NCI-H146 (cell line): ENCODE measurements at places on chromosomes 13 and 19.
A peak's percentile ranks its signal among the peaks of the same experiment; 100 is the strongest.

DNA sequence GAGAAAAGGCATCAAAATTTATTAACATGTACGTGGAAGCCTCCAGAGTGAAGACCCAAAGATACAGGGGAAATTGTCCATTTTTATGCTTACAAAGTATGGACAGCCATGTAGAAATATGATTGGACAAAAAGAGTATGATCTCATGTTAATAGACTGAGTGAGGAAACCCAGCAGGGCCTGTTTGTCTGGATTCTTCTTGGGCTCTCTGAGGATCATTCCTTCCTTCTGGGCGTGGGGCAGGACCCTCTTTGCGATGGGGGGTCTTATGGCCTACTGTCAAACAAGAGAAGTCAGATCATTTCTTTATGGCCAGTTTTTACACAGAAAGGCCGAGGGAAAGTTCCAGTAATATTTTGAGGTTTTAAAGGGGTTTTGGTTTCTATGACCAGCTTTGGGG, 110.8 kb downstream of the ESD start:
- no peak for DNase-seq

GRCh38 chr19:24054044-24054935, 32.7 kb upstream of the ZNF254 start:
- DNase-seq, result no peak

DNA sequence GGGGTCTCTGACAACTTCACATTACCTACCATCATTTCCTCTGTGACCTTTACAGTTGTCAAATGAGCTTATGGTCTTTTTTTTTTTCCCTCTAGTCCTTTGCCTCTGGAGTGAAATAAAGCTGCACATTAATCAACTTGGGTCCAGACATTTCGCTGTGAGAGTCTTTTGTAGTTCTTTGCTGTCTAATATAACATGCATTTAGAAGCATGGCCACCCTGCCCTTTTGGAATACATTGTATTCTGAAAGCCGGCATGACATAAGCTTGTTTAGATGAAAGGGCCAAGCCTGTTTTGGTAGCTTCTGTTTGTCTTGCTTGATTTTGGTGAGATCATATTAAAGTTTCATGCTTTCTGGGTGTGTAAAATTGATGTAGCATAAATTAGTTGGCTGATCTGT, 509.8 kb downstream of the DIAPH3 start:
- no peak for DNase-seq

DNA sequence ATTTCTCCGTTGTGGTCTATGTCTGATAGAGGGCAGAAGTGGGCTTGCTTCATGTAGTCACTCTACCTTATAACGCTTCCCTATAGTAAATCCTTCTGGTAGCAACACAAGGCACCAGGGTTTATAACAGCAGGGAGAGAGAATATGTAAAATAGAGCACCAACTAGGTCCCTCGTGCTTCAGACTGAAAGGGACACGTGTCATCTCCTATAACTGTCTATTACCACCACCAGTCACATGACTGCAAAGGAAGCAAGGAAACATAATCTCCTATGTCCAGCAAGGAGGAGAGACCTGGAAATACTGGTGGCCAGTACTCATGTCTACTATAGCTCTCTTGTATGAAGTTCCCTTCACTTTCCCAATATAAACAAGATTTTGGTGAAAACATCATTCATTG, 79.2 kb downstream of the SLAIN1 start:
- DNase-seq, result no peak

GRCh38 chr13:35796623-35797022, 320.1 kb upstream of the MAB21L1 start:
- no peak for DNase-seq

DNA sequence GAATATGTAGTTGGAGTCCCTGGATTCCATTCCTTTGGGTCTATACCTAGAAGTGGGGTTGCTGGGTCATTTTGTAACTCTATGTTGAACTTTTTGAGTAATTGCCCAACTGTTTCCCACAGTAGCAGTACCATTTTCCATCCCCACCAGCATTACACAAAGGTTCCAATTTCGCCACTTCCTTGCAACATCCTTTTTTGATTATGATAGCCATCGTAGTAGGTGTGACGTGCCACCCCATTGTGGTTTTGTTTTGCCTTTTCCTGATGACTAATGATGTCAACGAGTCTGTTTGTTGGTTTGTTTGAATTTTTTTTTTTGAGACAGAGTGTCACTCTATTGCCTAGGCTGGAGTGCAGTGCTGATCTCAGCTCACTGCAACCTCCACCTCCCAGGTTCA, 3.3 kb upstream of the PEX11G start:
- no peak for DNase-seq

DNA sequence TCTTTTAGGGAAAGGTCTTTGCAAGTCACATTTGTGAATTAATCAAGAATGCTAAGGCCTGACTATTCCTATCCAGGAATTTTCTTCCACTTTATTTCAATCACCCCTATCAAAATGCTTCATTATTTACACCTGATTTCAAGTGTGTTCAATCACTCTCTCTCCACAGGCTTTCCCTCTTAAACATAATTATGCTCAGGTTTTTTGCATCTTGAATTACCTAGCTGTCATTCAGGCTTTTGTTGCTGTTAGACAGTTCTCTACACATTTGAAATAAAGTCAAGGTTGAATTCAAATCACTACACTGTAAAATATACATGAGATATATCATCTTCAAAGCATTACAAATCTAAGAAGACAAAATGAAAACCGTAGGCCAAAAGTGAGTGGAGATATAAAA, 941.3 kb upstream of the SLITRK1 start:
- no peak for DNase-seq

GRCh38 chr19:44796701-44797115, 12.2 kb upstream of the BCAM start:
- DNase-seq, result peak; percentile 98

DNA sequence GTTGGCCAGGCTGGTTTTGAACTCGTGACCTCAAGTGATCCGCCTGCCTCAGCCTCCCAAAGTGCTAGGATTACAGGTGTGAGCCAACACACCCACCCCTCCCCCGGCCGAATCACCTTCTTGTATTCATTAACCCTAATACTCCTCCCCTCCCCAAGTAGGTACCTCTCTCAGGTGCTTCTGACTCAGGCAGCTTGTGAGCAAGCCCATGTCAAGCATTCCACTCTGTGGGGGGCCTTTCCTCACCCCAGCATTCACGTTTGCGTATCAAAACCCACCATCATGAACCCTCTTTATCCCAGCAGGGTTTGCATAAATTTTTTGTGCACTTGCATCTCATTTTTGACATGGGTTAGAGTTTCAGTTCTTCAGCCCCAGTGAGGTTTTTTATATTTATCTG, 23.6 kb upstream of the RFXAP start:
- no peak for DNase-seq

GRCh38 chr13:70923863-70924752, 815.9 kb upstream of the KLHL1 start:
- DNase-seq, result no peak

DNA sequence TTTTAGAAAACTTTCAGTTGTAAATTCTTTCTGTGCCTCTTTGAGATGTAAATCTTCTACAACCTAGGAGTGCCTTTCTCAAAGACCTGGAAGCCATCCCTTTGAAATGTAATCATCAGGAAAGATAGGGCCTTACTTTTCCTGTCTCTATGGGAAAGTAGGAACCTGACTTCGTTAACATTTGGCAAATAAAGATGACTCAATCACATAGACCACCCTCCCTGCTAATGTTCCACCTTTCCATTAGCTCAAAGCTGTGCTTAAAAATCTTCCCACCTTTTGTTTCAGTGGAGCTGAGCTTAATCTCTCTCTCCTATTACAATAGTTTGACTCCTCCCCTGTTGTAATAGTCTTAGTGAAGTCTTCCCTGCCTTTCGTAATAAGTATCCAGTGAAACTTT, 247.7 kb downstream of the OLFM4 start:
- DNase-seq, result no peak

DNA sequence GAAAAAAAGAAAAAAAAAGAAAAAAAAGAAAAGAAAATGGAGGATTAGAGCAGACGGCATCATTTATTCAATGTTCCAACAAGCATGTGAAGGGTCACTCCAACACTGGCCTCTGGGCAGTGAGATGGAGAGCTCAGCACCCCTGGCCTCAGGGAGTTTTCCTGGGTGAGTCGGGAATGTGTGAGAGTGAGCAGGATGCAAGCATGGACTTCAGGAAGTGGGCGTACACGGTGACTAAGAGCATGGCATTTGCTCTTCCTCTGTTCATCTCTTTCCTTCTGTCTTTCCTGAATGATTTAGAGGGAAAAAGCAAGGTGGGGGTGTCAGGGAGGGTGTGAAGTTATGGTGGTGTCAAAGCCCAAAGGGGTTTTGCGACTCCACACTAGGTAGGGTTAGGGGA, 682 bp upstream of the CABP5 start:
- no peak for DNase-seq

GRCh38 chr13:21071015-21071414, 9.6 kb upstream of the LATS2 start:
- DNase-seq, result no peak

DNA sequence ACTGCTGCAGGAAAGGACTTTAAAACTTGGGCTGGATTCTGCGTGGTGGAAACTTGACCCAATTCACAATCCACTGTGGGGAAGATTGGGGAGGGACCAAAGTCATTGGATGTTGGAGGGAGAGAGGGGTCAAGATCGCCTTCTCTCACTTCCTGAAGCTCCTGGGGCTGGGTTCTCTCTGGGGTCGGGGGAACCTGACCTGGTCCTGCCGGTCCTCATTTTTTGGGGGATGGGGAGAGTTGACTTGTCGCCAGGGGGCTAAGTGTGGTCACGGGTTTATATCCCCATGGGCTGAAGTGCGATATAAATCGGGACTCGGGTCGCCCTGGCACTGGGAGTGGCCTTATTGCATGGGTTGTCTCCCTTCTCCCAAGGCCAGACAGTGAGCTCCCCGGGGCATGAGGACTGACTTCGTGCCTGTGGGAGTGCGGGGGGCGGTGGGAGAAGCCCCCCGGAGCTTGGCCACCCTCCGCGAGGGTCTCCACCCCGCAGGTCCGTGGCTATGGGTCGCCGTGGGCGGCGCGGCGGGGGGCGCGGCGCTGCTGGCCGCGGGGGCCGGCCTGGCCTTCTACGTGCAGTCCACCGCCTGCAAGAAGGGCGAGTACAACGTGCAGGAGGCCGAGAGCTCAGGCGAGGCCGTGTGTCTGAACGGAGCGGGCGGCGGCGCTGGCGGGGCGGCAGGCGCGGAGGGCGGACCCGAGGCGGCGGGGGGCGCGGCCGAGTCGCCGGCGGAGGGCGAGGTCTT, 6.3 kb downstream of the ICAM5 start:
- no peak for DNase-seq

DNA sequence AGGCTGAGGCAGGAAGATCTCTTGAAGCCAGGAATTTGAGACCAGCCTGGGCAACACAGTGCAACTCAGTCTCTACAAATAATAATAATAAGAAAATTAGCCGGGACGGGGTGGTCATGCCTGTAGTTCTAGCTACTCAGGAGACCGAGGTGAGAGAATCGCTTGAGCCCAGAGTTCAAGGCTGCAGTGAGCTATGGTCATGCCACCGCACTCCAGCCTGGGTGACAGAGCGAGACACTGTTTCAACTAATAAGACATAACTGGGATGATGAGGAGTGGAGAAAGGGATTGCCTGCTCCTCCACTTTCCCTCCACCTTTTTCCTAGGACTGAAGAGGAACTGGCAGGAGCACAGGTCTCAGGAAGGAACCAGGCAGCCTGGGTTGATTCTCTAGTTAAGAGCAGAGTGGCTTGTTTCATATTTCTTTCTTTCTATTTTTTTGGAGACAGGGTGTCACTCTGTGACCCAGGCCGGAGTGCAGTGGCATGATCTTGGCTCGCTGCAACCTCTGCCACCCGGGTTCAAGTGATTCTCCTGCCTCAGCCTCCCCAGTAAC, 4.6 kb upstream of the GPI start:
- DNase-seq, result no peak

DNA sequence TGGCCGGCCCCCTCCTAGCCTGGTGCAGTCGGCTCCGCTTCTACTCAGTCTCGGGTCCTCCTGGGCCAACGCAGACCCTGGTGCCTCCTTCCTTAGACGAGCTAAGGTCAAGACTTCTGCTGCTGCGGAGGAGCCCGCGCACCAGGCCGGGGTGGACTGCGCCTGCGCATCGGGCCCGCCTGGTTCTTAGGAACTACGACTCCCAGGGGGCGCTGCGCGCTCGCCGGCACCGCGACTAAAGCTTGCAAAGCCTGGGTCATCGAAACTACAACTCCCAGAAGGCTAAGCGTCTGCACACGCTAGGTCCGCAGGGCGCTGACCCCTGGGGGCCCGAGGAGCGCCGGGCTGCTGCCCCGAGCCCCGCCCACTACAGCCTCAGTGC, at the start of gene ZNF835:
Gene ZNF835, minus strand, starts transcription at position 145 of the 382 bp plus-strand sequence. CDS start 6,559 bp downstream, outside the sequence.
- DNase-seq, result no peak

DNA sequence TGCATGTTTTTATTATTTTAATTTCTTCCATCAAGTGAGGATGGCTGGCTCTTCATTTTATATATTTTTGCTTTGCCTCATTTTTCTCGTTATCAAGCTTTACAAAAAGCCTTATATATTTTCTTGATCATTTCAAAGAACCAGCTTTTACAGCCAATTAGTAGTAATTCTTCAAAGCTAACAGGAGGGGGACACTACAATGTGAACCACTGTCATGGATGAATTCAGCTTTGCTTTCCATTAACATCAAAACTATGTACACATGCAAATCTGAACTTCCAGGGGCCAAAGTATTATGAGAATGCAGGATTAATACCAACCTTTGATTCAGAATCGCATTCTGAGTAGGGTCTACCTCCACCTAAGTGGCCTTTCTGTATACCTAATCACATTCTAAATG, 11.1 kb downstream of the UQCRFS1 start:
- DNase-seq, result no peak

GRCh38 chr19:8517551-8518442, 3.8 kb upstream of the ZNF414 start:
- DNase-seq, result no peak

DNA sequence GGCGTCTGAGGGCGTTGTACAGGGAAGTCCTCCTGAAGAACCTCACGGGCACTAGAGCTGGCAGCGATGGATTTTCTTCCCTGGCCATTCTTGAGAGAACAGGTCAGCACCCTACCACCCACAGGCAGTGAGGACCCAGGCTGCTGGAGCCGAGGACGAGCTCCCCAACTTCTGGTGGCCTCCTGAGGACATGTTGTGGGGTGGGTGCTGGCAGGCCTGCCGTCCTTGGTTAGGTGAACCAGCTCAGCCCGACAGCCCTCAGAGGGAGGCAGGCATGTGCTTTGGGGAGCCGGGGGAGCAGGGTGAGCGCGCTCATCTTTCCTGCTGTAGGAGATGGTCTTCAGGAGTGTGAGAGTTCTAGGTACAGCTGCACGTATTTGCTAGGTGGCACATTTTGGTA, 15.4 kb downstream of the LYL1 start:
- DNase-seq, result no peak

GRCh38 chr13:73365252-73365651, 306.4 kb downstream of the KLF5 start:
- DNase-seq, result peak; percentile 10

- no peak for DNase-seq
Observed at GRCh38 chr19:11023016-11023415, 62.2 kb downstream of the SMARCA4 start.

GRCh38 chr19:30689474-30689873, 317.3 kb downstream of the ZNF536 start:
- no peak for DNase-seq
